ENCODE measurements at places on chromosomes 13 and 19. TPM values are rescaled to one million over a fixed set of nuclear protein-coding genes. Genes with fewer than 3 reads are reported as not detected.
A peak's percentile ranks its signal among the peaks of the same experiment; 100 is the strongest.

GRCh38 chr19:5591476-5591875 lies 23.7 kb upstream of the TINCR start:
- no peak for DNase-seq

- DNase-seq = no peak
Observed at GRCh38 chr19:40363069-40363468, 14.6 kb downstream of the PLD3 start.

DNA sequence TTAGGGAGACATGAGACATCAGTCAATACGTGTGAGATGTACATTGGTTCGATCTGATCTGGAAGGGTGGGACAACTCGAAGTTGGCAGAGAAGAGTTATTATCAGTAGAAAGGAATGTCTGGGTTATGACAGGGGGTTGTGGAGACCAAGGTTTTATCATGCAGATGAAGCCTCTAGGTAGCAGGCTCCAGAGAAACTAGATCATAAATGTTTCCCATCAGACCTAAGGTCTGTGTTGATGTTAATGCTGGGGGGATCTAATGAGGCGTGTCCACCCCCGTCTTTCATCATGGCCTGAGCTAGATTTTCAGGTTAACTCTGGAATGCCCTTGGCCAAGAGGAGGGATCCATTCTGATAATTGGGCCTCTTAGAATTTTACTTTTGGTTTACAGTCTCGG lies 187.0 kb upstream of the KL start:
- no peak for DNase-seq

DNA sequence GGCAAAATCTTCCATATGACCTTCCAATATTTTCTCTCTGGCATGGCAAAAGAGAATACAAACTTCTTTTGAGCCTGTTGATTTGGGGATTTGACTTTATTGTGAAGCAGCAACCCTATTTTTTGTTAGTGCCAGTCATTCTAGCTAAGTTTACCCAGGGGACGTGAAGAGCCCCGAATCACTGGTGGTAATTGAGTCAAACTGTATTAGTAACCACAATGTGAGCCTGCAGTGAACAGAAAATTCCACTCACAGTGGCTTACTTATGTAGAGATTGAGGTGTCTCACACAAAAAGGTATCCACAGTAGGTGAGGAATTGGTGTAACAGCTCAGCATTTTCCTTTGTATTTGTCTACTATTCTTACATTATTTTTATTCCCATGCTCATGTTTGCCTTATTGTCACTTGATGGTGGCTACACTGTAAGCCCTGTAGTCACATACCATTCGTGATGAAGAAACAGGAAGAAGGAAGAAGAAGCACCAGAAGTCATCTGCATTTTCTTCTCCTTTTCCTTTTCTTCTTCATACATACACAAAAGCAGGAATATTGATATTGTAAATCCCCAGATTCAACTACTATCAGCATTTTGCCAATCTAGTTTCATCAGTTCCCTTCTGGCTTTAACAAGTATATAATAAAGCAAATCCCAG lies 33.3 kb upstream of the MYCBP2 start:
- DNase-seq = no peak

GRCh38 chr19:52665027-52665426 lies 26.9 kb upstream of the ZNF83 start:
- DNase-seq = no peak

Gene CTXN1
- total RNA-seq = 71.2 TPM

DNA sequence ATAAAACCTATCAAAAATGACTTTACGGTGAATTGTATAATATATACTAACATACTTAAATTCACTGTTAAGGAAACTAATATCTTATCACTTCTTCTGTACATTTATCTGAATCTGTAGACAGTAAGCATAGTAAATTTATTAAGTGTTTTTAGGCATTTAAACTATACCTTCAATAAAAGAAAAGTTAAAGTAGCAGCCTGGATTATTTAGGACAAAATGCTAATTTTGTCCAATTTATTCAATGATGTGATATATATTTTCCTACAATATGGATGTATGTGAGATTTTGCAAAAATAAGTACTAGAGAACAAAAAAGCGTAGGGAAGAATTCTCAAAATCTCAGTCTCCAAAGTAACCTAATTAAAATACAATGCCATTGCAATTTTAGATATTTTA lies 299.9 kb downstream of the GPC5 start:
- DNase-seq = no peak

GRCh38 chr19:40744554-40745401 lies 5.5 kb downstream of the ACTMAP start:
- DNase-seq = no peak

DNA sequence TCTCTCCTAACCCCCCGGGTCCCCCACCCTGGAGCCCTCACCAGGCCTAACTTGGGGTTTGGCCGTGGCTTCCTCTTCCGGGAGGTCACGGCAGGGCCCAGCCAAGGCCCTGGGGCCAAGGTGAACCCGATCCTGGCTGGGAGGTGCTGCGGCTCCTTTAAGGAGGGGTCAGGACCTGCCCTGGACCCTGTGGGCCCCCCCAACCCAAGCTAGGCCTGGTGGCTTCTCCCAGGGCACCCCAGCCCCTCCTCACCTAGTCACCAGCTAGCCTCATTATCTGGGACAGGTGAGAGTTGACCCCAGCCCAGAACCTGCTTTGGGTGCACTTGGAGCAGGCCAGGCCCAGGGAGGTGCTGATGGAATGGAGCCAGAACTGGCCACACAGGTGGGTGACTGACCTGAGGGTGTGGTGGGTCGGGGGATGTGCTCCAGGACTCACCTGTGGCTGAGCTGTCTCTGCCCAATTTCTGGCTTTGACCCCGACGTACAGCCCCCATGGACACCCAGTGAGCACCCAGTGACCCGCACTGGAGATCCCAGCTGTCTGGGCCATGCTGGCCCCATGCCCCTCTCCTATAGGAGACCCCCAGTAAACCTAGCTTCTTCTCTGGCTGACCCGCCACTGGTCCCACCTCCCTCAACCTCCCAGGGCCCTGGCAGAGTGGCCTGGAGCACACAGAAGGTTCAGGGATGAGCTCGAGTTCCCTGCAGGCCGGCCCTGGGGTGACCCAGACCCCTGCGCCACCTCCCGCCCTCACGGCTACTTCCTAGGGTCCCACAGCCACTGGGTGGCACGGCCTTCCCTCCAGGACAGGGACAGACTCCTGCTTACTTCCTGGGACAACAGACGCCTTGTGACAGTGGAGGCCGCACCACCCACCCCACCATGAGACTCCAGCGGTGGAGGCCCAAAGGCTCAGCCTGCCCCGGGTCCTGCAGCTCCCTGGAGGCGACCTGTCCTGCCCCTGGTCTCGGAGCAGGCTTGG lies 6.7 kb upstream of the MKNK2 start:
- DNase-seq = no peak

DNA sequence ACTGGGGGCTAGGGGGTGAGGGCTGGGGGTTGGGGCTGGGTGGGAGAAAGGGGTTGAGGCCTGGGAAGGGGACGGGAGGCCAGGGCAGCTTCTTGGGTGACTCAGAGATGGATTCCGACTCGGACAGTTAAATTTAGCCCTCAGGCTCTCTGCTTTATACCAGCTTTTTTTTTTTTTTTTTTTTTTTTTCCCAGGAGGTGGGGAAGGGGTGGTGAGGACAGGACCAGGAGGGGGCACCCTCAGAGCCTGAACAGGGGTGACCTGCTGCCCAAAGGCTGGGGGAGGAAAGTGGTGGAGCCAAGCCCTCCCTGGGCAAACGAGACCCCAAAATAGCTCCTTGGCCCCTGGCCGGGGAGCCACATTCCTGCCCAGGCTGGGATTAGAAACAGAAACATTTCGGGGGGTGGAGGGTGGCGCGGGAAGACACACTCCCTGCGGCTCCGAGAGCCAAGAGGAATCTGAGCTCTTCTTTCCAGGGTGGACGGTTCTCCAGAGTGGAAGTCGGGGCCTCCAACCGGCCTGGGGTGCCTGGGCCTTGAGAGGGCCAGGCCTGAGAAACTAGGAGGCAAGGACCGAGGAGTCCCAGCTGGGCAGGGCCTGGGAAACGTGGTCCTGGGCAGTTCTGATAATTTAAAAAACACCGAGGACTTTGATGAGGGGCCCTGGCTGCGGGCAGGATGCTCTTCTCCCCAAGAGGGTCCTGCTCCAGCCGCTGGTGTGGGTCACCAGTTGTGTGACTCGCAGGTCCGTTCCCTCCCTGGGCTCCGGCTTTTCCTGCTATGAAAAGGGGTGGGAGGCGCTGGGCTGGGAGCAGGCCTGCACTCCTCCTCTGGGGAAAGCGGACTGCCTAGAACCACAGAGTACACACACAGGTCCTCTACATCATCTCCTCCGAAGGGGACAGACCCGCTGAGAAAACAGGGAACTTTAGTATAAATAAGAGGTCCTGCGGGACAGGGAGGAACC lies 813 bp upstream of the DMPK start:
- peak; percentile 77 for DNase-seq

DNA sequence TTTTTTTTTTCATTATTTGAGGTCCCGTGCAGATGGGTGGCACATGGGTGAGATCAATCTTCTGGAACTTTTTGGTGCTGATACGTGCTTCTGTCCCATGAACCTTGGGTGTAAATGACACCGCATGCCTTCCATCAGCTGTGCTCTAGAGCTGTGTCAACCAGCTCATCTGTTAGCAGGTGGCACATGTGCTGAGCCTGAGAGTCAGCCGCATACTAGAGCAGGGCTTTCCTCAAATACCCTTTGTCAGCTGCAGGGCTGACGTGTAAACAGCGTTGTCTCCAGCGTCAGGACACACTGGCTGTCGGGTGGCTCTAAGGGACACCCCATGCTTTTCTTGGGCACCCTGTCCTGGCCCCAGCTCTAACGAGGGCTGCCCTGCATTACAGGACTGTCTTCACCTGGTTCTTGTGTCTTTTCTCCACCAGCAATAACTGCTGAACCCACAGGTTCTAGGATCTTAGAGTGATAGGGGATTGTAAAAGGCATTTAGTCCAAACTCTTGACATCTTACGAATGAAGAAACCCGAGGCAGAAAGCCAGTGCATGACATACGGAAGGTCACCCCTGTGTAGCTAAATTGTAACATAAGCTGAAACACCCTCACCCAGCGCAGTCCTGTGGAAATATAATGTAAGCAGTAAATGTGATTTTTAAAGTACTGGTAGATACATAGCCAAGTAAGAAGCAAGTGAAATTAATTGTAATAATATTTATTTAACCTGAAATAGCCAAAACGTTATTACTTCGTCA lies 119.5 kb downstream of the LRCH1 start:
- DNase-seq = no peak

GRCh38 chr13:35768073-35768472 lies 291.6 kb upstream of the MAB21L1 start:
- DNase-seq = no peak

Gene DLEU7
- total RNA-seq = not detected

DNA sequence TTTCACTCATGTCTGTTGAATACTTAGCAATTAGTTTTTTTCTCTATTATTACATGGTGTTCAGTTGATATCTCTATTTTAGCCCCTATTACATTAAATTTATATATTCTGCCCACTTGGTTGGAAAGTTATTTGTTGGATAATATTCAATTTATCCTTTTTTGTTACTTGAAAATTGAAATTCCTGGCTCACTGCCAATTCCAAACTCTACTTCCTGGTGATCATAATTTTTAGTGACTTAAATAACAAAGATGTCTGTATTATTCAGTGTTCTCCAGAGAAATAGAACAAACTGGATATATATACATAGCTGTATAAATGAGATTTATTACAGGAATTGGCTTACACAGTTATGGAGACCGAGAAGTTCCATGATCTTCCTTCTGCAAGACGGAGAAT lies 93.6 kb downstream of the GPC5 start:
- no peak for DNase-seq

GRCh38 chr13:44876782-44877324 lies 112.4 kb downstream of the NUFIP1 start:
- DNase-seq = no peak

DNA sequence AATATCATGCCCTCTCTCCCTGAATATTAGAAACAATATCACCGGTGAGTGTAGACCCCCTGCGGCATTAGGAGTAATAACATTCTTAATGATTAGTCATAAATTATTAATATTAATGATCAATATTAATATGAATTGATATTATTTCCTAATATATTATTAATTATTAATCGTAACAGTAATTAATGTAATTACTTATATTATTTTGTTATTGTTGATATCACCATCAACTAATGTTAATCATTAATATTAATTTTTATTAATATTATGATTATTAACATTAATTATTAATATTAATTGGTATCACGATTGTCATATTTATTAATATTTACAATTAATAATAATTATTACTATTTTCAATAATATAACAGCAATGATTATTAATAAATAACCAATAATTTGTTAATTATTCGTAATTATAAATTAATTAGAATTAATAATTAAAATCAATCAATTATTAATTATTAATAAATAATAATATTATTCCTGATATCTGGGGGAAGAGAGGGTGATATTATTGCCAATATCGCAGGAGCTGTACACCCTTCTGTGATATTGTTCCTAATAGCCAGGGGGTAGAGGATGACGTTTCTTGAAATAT lies 528.8 kb upstream of the PCDH20 start:
- no peak for DNase-seq

DNA sequence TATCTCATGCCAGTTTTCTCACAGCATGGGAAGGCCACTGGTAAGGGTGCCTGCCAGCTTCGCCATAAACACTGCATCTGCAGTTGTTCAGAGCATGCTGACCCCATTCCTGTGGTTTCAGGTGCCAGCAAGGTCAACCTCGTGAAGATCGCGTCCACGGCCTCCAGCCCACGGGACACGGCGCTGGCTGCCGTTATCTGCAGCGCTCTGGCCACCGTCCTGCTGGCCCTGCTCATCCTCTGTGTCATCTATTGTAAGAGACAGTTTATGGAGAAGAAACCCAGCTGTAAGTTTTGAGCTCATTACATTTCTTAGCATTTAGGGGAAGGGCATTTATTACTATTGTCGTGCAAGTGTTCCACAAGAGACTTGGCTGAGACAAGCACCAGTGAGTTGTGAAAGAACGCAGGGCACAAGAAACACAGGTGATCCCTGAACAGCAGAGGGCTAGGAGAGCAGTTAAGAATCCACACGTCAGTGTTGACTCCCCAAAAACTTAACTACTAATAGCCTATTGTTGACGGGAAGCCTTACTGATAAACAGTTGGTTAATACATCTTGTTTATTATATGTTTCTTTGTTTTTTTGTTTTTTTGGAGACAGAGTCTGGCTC lies 88.8 kb downstream of the TNFRSF19 start:
- no peak for DNase-seq

Gene FRY
- 4.7 TPM for total RNA-seq

GRCh38 chr19:7783991-7784423 lies 21.0 kb downstream of the CLEC4M start:
- peak; percentile 79 for DNase-seq

Gene PSG7
- total RNA-seq = not detected

Gene SLC27A5
- 8.4 TPM for total RNA-seq

- no peak for DNase-seq
Observed at GRCh38 chr13:72884101-72884500, 102.2 kb downstream of the PIBF1 start.

- DNase-seq = no peak
Observed at GRCh38 chr13:29681864-29682263, 86.4 kb upstream of the SLC7A1 start.

All from PC-9 (cell line).